ENCODE measurements at places on chromosomes 12 and 14. TPM values are rescaled to one million over a fixed set of nuclear protein-coding genes. Genes with fewer than 3 reads are reported as not detected.

The GAPDH gene
- total RNA-seq, result 7,747 TPM

The INHBC gene
- not detected for total RNA-seq

The TDRD9 gene
- 0.37 TPM for total RNA-seq

The MMP14 gene
- total RNA-seq, result 348 TPM

The RNASE7 gene
- total RNA-seq, result not detected

The DEPDC4 gene
- total RNA-seq, result 0.71 TPM

The HRK gene
- not detected for total RNA-seq

The ACYP1 gene
- 4.3 TPM for total RNA-seq

The LALBA gene
- not detected for total RNA-seq
